ENCODE measurements at places on chromosomes 12 and 14. TPM values are rescaled to one million over a fixed set of nuclear protein-coding genes. Genes with fewer than 3 reads are reported as not detected.

Gene RFC5
- total RNA-seq, result 26.4 TPM

Gene SRGAP1
- 0.51 TPM for total RNA-seq

Gene INSM2
- total RNA-seq, result under 0.01 TPM

Gene PTGER2
- total RNA-seq, result 0.75 TPM

Gene TMEM229B
- 2.0 TPM for total RNA-seq

Gene MAX
- total RNA-seq, result 27.0 TPM

Gene RDH5
- 21.8 TPM for total RNA-seq

Gene PZP
- 18.7 TPM for total RNA-seq

Gene SIX6
- total RNA-seq, result not detected

Gene CMKLR1
- total RNA-seq, result 13.7 TPM

Gene TMEM30B
- total RNA-seq, result 7.3 TPM

GRCh38 chr12:12019881-12020280, 50.9 kb upstream of the BCL2L14 start:
- no peaks in the 10 kb centered on the region for H3K4me1 ChIP-seq
- no peaks in the 10 kb centered on the region for H3K36me3 ChIP-seq
- no peak for DNase-seq
- no peak overlapping the region for H3K27ac ChIP-seq
- H3K4me3 ChIP-seq, result no peak overlapping the region

GRCh38 chr12:90245391-90245790, 536.8 kb upstream of the ATP2B1 start:
- H3K27ac ChIP-seq, result no peak overlapping the region
- peaks cover 3% of the 10 kb centered on the region for H3K4me1 ChIP-seq
- H3K36me3 ChIP-seq, result no peaks in the 10 kb centered on the region
- no peaks in the 10 kb centered on the region for H3K27me3 ChIP-seq
- no peak for DNase-seq

DNA sequence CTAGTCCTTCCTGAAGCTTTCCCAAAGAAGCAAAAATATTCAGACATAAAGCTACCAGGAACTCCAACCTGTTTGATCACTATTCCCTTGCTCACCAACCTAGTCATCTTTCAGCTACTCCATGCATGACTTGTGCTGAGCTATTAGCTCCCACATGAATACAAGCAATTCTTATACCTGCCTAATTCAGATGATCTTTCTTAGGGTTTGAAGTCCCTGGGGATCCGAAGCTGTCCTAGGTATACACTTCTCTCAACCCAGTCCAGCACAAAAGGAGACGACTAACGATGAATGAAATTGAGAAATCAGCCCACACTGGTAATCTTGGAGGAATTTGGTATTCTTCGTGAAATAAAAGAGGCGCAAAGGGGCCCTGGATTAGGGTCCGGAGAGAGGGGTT, 631 bp upstream of the PTGR2 start:
- peak overlapping the region; percentile 65 for H3K4me3 ChIP-seq
- H3K4me1 ChIP-seq, result peaks cover 3% of the 10 kb centered on the region
- no peaks in the 10 kb centered on the region for H3K36me3 ChIP-seq
- no peak for DNase-seq

DNA sequence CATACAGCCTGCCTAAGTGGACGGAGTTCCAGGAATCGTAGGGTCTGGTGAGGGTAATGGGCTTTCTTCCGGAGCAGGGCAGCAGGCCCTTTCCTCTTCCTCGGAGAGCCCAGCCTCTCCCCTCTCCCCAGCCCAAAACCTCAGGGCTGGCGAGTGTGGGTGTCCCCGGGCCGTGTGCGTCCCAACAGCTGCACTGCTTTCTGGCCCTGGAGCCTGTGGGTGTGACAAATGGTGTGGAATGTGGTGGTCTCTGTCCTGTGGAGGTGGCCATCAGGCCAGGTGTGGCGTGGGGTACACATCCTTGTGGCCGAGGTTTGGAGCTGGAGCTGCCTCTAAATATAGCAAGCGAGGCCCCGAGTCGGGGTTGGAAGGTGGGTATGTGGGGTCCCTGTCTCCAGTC, 8.5 kb downstream of the ORAI1 start:
- H3K36me3 ChIP-seq, result peaks cover 3% of the 10 kb centered on the region
- peaks cover 12% of the 10 kb centered on the region for H3K4me1 ChIP-seq
- H3K27me3 ChIP-seq, result no peaks in the 10 kb centered on the region
- no peak overlapping the region for H3K27ac ChIP-seq

DNA sequence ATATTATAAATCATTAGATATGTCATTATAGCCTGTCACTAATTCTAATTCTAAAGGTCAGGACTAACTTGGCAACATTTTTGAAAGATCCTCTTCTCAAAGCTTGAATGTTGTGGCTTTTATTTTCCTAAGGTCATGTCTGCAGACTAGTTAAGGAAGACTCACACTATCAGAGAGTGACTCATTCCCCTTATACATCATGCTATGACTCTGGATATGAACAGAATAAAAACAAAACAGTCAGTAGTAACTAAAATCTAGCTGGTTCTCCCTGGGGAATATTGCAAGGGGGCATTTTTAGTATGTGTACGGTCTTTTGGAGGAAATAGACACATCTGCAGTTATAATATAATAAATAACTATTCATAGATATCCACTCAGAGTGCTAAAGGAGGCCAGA, 170.6 kb downstream of the SLC2A13 start:
- H3K36me3 ChIP-seq, result no peaks in the 10 kb centered on the region
- no peak for DNase-seq
- no peak overlapping the region for H3K27ac ChIP-seq
- H3K4me3 ChIP-seq, result no peak overlapping the region

DNA sequence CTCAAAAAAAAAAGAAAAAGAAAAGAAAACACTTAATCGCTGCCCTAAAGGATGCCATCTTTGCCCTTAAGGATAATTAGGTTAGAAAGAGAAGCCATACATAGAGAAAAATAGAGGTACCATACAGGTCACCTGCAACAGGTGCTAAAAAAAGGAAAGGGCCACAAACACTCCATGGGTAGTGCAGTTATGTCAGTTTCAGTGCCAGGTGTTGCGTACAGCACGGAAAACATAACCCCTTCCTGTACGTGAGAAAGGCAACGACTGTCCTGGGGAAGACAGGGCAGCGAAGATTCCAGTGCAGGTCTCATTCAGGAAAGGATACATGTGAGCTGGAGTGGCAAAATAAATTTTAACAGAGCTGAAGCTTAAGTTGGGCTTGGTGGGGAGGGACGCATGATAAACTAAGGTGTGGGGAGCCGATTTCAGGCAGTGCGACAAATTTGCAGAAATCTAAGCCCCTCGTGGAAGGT, 553 bp upstream of the DAZAP2 start:
- H3K4me1 ChIP-seq, result peaks cover 1% of the 10 kb centered on the region
- peaks cover 24% of the 10 kb centered on the region for H3K36me3 ChIP-seq
- H3K27ac ChIP-seq, result peak overlapping the region; percentile 100
- no peaks in the 10 kb centered on the region for H3K27me3 ChIP-seq
- no peak for DNase-seq

DNA sequence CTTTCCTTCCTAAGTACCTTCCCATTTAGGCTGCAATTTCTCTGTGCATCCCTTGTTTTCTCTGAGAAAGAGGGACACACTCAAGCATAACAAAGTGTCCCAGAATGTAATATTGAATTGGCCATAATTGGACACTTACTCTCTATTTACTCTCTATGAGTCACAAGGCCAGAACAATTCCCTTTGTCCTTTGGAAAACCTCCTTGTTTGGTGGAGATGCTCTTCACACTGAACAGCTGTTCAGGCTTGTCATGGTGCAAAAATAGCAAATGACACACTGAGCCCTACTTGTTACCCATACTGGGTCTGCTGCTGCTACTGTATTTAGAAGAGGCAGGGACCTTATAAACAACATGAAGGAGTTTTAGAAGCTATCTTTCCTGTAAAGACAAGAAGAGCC, 1590.5 kb upstream of the TMEM132C start:
- DNase-seq, result no peak
- H3K36me3 ChIP-seq, result no peaks in the 10 kb centered on the region
- no peaks in the 10 kb centered on the region for H3K4me1 ChIP-seq
- H3K27me3 ChIP-seq, result no peaks in the 10 kb centered on the region
- H3K4me3 ChIP-seq, result no peak overlapping the region

DNA sequence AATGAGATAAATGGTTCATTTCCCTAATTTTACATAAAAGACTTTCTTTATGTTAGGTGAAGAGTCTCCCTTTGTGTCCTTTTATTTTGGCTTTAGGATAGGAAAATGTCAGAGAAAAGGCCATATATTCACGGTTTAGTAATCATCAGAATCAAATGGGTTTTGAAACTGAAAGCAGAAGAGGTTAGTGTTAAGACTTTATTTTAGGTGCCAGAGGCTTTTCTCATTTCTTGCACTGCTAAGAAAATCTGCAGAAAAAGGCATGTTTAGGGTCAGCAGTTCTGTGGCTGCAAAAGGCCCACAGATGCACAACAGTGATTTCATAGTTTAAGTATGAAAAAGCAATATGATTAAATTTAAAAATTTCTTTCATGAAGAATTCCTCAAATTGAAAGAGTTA, 80.4 kb upstream of the SINHCAF start:
- DNase-seq, result no peak
- no peaks in the 10 kb centered on the region for H3K4me1 ChIP-seq
- no peak overlapping the region for H3K4me3 ChIP-seq

DNA sequence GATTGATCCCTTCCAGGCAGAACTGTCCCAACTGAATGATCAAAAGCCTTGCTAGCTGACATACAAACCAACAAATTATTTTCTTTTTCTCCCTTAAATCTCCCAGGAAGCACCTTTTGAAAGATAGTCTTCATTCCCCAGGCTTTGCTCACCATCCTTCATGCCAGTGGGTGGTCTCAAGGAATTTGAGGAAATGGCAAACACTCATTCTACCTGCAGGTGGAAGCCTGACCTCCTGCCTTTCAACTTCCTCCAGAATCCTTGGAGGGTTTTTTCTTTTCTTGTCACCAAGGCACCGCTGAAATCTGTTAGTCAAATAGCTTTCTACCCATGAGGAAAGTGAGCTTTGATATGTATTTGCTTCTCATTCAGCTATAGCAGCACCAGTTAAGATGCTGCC, 128.5 kb downstream of the WIF1 start:
- no peaks in the 10 kb centered on the region for H3K4me1 ChIP-seq
- no peaks in the 10 kb centered on the region for H3K27me3 ChIP-seq
- H3K4me3 ChIP-seq, result no peak overlapping the region
- no peaks in the 10 kb centered on the region for H3K36me3 ChIP-seq
- DNase-seq, result no peak

GRCh38 chr12:22110176-22110575, 64.2 kb downstream of the CMAS start:
- H3K4me3 ChIP-seq, result no peak overlapping the region
- no peaks in the 10 kb centered on the region for H3K36me3 ChIP-seq
- H3K27ac ChIP-seq, result no peak overlapping the region
- H3K27me3 ChIP-seq, result peaks cover 3% of the 10 kb centered on the region

- no peak overlapping the region for H3K4me3 ChIP-seq
- H3K27me3 ChIP-seq, result no peaks in the 10 kb centered on the region
- no peak for DNase-seq
- H3K4me1 ChIP-seq, result no peaks in the 10 kb centered on the region
- H3K36me3 ChIP-seq, result no peaks in the 10 kb centered on the region
- H3K27ac ChIP-seq, result no peak overlapping the region
Observed at GRCh38 chr12:50387487-50387886, 8.9 kb downstream of the FAM186A start.

GRCh38 chr14:76955575-76956315, 72.8 kb downstream of the IRF2BPL start:
- H3K4me3 ChIP-seq, result no peak overlapping the region
- no peaks in the 10 kb centered on the region for H3K36me3 ChIP-seq
- peaks cover 30% of the 10 kb centered on the region for H3K4me1 ChIP-seq
- no peak for DNase-seq

DNA sequence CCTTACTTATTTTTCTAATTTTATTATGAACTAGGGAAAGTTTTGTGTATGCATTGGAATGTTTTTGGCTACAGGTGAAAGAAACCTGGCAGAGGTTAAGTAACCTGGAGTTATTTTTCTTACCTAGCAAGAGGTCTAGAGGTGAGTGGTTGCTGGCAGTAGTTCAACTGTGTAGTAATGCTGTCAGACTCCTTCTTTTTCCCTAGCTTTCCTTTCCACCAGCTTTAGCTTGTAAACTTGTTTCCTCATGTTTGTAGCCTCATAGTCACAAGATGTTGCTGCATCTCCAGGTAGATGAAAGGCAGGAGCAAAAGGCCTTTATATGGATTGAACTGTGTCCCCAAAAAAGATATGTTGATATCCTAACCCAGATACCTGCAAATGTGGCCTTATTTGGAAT, 105.1 kb upstream of the AMIGO2 start:
- peaks cover 4% of the 10 kb centered on the region for H3K4me1 ChIP-seq
- H3K36me3 ChIP-seq, result no peaks in the 10 kb centered on the region
- H3K27ac ChIP-seq, result no peak overlapping the region
- DNase-seq, result no peak
- H3K4me3 ChIP-seq, result no peak overlapping the region

DNA sequence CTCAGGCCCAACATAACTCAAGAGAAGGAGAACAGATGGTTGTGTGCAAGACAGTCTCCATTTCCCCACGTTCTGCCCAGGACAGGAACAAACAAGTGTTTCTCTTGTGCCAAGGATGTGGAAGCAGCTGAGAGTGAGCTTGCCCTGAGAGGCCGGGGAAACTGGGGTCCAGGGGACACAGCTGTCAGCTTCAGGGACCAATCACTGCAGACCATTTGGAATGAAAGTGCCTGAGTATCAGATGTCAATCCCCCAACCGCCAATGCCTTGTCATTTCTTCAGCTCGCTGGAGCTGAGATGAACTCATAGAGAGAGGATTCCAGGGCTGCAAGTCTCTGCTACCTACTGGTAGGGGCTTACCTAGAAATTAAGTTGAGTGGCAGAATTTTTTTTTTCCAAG, 71.9 kb upstream of the METAP2 start:
- no peak overlapping the region for H3K27ac ChIP-seq
- peaks cover under 1% of the 10 kb centered on the region for H3K4me1 ChIP-seq
- no peak for DNase-seq
- no peaks in the 10 kb centered on the region for H3K27me3 ChIP-seq
- H3K36me3 ChIP-seq, result no peaks in the 10 kb centered on the region
- no peak overlapping the region for H3K4me3 ChIP-seq

- no peak for DNase-seq
- no peak overlapping the region for H3K27ac ChIP-seq
- H3K4me3 ChIP-seq, result no peak overlapping the region
- H3K36me3 ChIP-seq, result no peaks in the 10 kb centered on the region
Observed at GRCh38 chr14:29865299-29865698, 62.3 kb downstream of the PRKD1 start.

DNA sequence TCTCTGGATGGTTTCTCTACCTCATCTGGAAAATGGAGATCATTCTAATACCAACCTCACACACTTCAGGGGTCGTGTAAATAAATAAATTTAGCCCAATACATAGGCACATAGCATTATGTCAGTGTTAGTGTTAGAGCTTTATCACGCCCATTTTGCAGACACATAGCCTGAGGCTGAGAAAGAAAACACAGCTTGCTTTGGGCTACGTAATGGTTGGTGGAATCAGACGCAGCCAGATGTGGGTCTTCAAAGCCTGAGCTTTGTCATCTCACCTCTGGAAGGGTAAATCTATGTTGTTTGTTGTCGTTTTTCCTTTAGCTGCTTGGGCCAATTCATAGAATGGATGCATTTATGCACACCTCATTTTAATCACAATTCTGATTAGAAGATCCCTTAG, 191.6 kb downstream of the RBM19 start:
- H3K4me1 ChIP-seq, result no peaks in the 10 kb centered on the region
- no peaks in the 10 kb centered on the region for H3K27me3 ChIP-seq
